ENCODE measurements at places on chromosomes 2 and 18. TPM values are rescaled to one million over a fixed set of nuclear protein-coding genes. Genes with fewer than 3 reads are reported as not detected.

DNA sequence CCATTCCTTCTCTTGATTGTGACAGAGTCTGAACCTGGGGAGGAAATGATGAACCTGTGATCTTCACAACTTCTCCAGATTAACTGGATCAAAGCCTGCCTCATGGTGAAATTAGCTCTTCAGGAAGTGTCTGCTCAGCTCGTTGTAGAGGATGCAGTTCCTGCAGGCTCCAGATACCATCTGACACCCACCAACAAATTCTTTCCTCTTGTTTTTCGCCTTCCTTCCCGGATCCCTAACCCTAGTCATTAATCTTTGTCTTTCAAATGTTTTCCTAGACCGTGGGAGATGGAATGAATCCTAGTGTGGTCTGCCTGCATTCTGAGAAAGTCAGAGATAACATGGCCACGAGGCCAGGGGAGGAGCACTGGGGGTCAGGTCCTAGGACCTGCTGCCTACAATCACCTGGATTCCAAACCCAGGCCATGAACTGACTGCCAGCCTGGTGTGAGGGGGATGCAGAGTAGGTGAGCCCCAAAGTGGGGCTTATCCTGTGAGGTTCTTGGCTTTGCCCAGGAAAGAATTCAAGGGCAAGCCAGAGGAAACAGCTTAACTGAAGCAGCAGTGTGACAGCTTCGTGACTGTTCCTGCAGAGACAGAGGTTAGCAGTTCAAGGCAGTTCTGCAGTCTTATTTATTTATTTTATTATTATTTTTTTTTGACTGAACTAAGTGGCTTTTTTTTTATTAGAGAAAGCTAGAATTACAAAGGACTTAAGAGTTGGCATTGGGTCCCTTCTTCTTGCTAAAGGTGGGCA is 67.8 kb downstream of the DIPK1C start:
- DNase-seq, result no peak
- H3K27me3 ChIP-seq, result peaks cover 3% of the 10 kb centered on the region
- no peak overlapping the region for H3K4me3 ChIP-seq
- peak overlapping the region; percentile 9 for H3K27ac ChIP-seq
- H3K36me3 ChIP-seq, result no peaks in the 10 kb centered on the region

DNA sequence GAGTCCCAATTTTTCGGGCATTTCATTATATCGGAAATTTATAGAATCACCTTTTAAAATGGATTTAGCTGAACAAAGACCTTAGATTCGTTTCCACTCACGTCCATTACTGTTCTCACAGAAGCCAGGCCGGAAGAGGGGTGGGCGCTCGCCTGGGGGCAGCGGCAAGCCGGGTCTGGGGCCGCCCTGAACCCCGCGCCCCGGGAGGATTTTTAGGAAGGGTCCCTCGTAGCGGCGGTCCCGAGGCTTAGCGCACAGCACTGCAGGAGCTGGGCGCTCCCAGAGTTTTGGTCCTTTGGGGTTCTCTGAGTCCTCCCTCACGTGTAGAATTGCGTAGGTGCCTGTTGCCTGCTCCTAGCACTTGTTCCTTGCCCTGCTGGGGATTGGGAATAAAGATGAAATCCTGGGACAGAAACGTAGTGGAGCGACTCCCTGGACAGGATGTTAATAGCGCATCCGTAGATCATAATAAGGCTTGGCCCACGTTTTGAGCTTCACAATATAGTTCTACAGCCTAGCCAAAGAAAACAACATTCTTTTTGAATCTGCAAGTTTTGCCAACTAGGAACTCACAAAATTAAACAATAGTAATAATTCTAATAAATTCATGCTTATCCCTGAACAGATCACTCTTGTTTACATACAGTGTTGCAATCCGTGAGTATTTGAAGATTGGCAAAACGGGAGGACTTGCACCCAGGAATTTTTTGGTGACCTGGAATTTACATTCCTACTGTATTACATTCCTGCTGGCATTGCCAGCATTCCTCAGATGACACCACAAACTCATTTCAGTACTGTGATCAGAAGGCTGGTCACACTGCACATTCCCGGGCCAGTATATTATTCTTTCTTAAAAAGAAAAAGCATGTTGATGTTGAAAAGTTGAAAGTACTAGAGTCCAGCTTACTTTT is 875 bp downstream of the C18orf63 start:
- H3K4me1 ChIP-seq, result no peaks in the 10 kb centered on the region
- H3K36me3 ChIP-seq, result no peaks in the 10 kb centered on the region
- no peak overlapping the region for H3K4me3 ChIP-seq

The ATP6V1B1 gene
- total RNA-seq, result not detected

GRCh38 chr2:216170076-216170763 is 61.1 kb downstream of the XRCC5 start:
- no peak overlapping the region for H3K4me3 ChIP-seq
- no peaks in the 10 kb centered on the region for H3K27me3 ChIP-seq
- no peak overlapping the region for H3K27ac ChIP-seq
- H3K36me3 ChIP-seq, result peaks cover 24% of the 10 kb centered on the region
- DNase-seq, result no peak
- peaks cover 59% of the 10 kb centered on the region for H3K4me1 ChIP-seq

GRCh38 chr18:74497778-74498177 is 1.6 kb downstream of the CNDP2 start:
- H3K4me1 ChIP-seq, result peaks cover 66% of the 10 kb centered on the region
- H3K27me3 ChIP-seq, result no peaks in the 10 kb centered on the region
- H3K36me3 ChIP-seq, result peaks cover 4% of the 10 kb centered on the region
- DNase-seq, result no peak
- H3K4me3 ChIP-seq, result peak overlapping the region; percentile 88

- H3K36me3 ChIP-seq, result no peaks in the 10 kb centered on the region
- peaks cover 20% of the 10 kb centered on the region for H3K4me1 ChIP-seq
- no peak for DNase-seq
These were observed 9.2 kb upstream of the LRPPRC start for GRCh38 chr2:44004735-44005602.

DNA sequence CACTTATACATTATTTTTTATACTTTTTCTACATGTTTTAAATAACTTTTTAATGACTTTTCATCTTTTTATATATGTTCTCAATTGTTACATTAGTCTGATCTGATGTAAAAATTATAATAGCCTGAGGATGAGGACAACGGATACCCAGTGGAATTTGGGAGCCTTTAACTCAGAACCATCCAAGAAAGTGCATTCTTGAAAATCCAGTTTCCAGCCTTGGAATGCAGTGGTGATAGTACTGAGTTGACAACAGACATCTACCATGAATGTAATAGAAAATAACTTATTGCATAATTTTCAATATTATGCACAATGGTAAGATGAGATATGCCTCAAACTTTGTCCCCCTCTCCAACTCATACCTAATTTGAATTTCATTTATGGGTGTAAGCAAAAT is 120.7 kb upstream of the ZC3H15 start:
- H3K27ac ChIP-seq, result no peak overlapping the region
- H3K4me3 ChIP-seq, result no peak overlapping the region
- H3K27me3 ChIP-seq, result no peaks in the 10 kb centered on the region

GRCh38 chr18:2910261-2910660 is 63.5 kb downstream of the EMILIN2 start:
- no peak overlapping the region for H3K4me3 ChIP-seq
- H3K27me3 ChIP-seq, result no peaks in the 10 kb centered on the region
- H3K36me3 ChIP-seq, result no peaks in the 10 kb centered on the region
- no peak for DNase-seq
- H3K4me1 ChIP-seq, result peaks cover 13% of the 10 kb centered on the region
- no peak overlapping the region for H3K27ac ChIP-seq

Data from naive thymus-derived CD8-positive, alpha-beta T cell (primary cell).